Right renal cortex interstitium (tissue), 3 donors: ENCODE measurements at places on chromosomes 3 and 15.

GRCh38 chr3:141784531-141784930 is 21.3 kb downstream of the GRK7 start:
- no peak for DNase-seq

GRCh38 chr15:65329288-65329983 is 25.0 kb downstream of the RNU5B-1 start:
- no peak for DNase-seq

DNA sequence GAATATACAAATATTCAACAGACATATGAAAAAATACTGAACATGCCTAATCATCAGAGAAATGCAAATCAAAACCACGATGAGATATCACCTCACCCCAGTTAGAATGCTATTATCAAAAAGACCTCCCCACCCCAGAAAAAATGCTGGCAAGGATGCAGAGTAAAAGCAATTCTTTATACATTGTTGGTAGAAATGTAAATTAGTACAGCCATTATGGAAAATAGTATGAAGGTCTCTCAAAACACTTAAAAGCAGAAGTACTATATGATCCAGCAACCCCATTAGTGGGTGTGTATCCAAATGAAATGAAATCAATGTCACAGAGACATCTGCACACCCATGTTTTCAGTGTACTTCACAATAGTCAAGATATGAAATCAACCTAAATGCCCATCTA is 308.7 kb downstream of the CHST2 start:
- no peak for DNase-seq

DNA sequence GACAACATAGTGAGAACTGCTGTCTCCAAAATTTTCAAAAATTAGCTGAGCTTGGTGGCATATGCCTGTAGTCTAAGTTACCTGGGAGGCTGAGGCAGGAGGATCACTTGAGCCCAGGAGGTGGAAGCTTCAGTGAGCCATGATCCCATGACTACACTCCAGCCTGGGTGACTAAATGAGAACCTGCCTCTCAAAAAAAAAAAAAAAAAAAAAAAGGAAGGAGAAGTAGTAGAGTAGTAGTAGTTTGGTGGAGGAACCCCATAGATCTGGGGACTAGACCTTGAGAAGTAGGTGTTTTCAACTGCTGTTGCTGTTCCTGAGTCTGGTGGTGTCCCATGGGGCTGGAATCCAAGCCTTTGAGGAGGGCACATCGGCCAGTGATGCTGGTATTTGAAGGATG is 38.4 kb upstream of the UBE2E2 start:
- no peak for DNase-seq
